Chondrocyte (in vitro differentiated cells): ENCODE measurements at places on chromosomes 1 and 21. TPM values are rescaled to one million over a fixed set of nuclear protein-coding genes. Genes with fewer than 3 reads are reported as not detected.

Gene MPL
- total RNA-seq = not detected in 3 replicates

Gene CENPF
- 9.4 to 22.3 TPM (median 19.8 TPM) in 3 replicates for total RNA-seq

Gene ANXA9
- 0.54 TPM in 1 of 3 replicates, not detected in the others for total RNA-seq

Gene CD2
- total RNA-seq = not detected in 3 replicates

Gene KRTAP19-1
- total RNA-seq = not detected in 3 replicates

Gene HSPG2
- total RNA-seq = 348 to 488 TPM (median 481 TPM) in 3 replicates

Gene FAM167B
- total RNA-seq = 1.4 to 3.1 TPM (median 2.9 TPM) in 3 replicates

Gene ITLN1
- not detected in 3 replicates for total RNA-seq

Gene TMPRSS15
- total RNA-seq = 0.97 TPM in 1 of 3 replicates, not detected in the others

Gene SLC25A34
- total RNA-seq = 0.90 to 1.9 TPM (median 1.3 TPM) in 3 replicates

Gene OR14K1
- total RNA-seq = not detected in 3 replicates

Gene C1orf115
- 2.0 to 3.5 TPM (median 3.4 TPM) in 3 replicates for total RNA-seq

Gene PERM1
- total RNA-seq = 0.12 to 0.37 TPM (median 0.31 TPM) in 3 replicates

Gene SZRD1
- total RNA-seq = 113 to 117 TPM (median 113 TPM) in 3 replicates

Gene SPRR1B
- total RNA-seq = not detected in 3 replicates

GRCh38 chr1:51558375-51558924, 39.4 kb upstream of the EPS15 start:
- no peak overlapping the region for H3K4me3 ChIP-seq
- H3K27ac ChIP-seq = peak overlapping the region; percentile 1
- peaks cover 27% of the 10 kb centered on the region for H3K4me1 ChIP-seq

DNA sequence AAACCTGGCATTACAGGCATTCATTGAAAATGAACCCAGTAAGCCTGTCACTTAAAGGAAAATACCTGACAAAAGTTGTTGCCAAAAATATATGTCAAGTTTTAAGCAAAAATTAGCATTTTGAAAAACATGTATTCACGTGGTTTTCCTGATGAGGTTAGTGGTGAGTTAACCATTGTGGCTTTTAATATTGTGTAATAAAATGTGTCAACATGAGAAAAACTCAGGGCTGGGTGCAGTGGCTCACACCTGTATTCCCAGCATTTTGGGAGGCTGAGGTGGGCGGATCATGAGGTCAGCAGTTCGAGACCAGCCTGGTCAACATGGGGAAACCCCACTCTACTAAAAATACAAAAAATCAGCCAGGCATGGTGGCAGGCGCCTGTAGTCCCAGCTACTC, 731.4 kb downstream of the KCNT2 start:
- no peak overlapping the region for H3K27ac ChIP-seq
- no peaks in the 10 kb centered on the region for H3K36me3 ChIP-seq
- H3K4me1 ChIP-seq = peaks cover 3% of the 10 kb centered on the region
- no peak overlapping the region for H3K4me3 ChIP-seq

GRCh38 chr1:184563308-184563707, 176.5 kb downstream of the C1orf21 start:
- peaks cover 18% of the 10 kb centered on the region for H3K4me1 ChIP-seq
- H3K36me3 ChIP-seq = no peaks in the 10 kb centered on the region
- no peak overlapping the region for H3K27ac ChIP-seq
- DNase-seq = no peak
- H3K27me3 ChIP-seq = no peaks in the 10 kb centered on the region

DNA sequence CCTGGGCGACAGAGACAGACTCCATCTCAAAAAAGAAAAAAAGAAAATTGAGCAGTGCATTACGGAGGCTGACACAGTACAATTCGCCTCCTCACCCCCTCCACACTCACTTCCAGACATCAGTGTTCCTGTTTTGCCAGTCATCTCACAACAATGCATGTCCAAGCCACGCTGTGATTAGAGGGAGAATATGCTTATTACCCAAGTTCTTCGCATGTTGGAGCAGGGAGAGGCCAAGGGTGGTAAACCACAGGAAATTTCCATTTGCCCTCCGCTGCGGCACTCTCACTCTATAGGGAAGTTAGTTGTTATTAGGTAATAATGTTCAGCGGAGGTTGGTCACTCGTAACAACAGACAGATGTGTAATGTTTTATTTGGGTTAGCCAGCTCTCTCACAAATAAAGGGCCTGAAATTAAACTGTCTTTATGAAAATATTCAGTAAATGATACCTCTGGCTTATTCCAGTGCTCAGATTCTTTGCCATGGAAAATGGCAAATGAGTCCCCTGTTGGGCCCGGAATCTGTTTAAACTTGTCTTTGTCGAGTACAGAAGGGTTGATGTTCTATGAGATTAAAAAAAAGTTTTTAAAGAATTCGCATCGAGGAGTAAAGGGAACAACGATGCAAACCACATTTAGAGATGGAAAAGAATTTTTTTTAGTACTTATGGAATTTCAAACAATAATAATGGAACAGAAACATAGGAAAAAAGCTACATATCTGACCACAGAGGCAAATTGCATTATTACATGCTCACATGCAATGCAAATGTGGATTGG, 33.1 kb downstream of the KCNJ15 start:
- H3K27me3 ChIP-seq = no peaks in the 10 kb centered on the region
- no peak for DNase-seq
- H3K4me1 ChIP-seq = peaks cover 91% of the 10 kb centered on the region
- H3K36me3 ChIP-seq = no peaks in the 10 kb centered on the region
- peak overlapping the region; percentile 93 for H3K27ac ChIP-seq

- H3K4me1 ChIP-seq = no peaks in the 10 kb centered on the region
- no peak overlapping the region for H3K4me3 ChIP-seq
- H3K36me3 ChIP-seq = no peaks in the 10 kb centered on the region
- peaks cover 24% of the 10 kb centered on the region for H3K27me3 ChIP-seq
- H3K27ac ChIP-seq = no peak overlapping the region
Observed at GRCh38 chr1:14756589-14757285, 158.3 kb downstream of the KAZN start.

DNA sequence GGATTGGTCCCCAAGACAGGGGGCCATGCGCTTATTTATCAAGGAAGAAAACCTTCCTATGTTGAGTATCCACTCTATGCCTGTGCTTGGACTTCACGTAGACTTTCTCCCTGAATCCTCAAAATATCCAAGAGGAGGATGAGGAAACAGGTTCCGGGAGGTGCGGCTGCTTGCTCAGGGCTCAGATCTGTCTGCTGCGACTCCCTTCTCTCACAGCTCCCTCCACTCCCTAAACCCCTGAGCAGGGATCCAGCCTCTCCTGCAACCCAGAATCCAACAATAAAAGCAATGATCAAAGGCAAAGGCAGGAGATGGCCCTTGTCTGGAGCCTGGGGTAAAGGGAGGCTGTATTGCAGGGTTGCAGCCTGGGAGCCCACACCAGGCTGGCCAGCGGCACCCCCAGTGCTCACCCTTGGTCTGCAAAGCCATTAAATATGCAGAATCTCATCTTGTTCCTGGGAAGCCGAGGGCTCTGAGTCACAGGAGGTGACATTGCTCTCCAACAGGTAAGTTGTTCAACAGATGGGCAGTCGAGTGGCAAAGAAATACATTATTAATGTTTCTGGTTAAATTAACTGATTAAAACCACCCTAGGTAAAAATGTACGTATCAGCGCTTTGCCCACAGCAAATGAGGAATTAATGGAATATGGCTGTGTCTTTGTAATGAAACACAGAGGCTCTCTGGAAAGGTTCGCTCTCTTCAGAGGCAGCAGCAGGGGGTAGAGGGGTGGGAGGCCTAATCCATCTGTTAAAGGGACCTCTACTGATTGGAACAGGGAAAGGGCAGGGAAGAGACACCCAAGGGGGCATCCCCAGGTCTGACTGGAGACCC, 111.5 kb downstream of the GRIK3 start:
- no peak for DNase-seq
- H3K36me3 ChIP-seq = no peaks in the 10 kb centered on the region
- H3K4me3 ChIP-seq = no peak overlapping the region
- no peak overlapping the region for H3K27ac ChIP-seq
- peaks cover 3% of the 10 kb centered on the region for H3K27me3 ChIP-seq
- H3K4me1 ChIP-seq = no peaks in the 10 kb centered on the region

- no peaks in the 10 kb centered on the region for H3K4me1 ChIP-seq
- H3K36me3 ChIP-seq = no peaks in the 10 kb centered on the region
- H3K27me3 ChIP-seq = no peaks in the 10 kb centered on the region
- H3K27ac ChIP-seq = no peak overlapping the region
Observed at GRCh38 chr1:232239998-232240397, 389.9 kb downstream of the SIPA1L2 start.

DNA sequence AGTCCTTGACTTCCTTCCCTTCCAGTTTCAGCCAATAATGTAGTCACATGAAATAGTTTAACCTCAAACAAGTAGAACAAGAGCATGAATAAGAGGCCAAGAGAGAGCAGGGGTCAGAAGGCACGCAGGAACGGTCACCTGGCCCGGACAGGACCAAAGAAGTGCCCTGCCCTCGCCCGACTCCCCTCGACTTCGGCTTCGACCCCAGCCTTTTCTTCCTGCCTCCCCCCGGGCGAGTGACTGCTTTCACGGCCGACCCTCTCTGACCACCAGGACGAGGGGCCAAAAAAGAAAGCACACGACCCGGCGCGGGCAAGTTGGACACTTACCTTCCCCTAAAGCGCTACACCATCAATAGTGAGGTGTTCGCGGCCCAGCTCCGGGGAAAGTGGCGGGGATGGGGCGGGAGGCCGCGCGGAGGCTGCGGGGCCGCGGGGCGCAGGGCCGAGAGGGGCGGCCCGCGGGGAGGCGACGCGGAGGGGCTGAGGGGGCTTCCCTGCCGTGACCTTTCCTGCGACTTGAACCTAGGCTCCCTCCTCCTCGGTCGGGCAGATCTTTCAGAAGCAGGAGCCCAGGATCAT, 519 bp downstream of the RERE start:
- no peaks in the 10 kb centered on the region for H3K36me3 ChIP-seq
- peaks cover 59% of the 10 kb centered on the region for H3K4me1 ChIP-seq
- H3K4me3 ChIP-seq = peak overlapping the region; percentile 93
- DNase-seq = no peak

DNA sequence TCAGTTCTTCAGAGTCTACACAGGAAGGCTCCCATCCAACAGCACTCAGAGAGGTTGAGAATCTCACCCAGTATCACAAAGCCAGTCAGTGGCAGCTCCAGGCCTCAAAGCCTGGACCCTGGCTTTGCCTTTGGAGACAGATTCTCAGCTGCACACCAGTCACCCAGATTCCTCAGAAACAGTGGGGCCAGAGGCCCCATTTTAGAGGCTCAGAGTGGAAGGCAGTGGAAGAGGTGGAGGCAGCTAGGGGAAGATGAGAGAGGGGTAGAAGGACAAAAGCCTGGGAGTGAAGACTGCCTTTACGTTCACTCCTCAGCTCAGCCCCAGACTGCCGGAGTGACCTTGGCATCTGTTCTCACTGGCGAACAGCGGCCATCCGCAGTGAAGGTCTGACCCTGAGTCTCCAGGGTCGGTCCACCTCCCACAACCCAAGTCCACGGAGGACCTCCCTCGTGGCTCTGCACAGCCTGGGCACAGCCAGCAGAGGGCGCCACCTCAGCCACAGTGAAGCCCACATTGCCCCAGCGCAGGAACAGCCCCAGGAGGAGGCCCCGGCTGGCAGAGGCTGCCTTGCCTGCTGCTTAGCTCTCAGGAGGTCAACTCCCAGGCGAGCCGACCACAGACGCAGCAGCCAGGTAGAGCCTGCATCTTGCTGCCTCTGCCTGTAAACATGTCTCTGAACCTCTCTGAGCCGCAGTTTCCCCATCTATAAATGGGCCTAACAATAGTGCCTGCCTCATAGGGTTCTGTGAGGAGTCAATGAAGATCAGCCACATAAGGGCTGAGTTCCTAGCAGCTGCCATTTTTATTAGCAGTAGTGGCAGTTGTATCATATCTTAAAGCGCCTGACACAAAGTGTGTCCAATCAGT, 5.9 kb upstream of the FNDC5 start:
- no peaks in the 10 kb centered on the region for H3K36me3 ChIP-seq
- no peak overlapping the region for H3K27ac ChIP-seq
- peaks cover 16% of the 10 kb centered on the region for H3K4me1 ChIP-seq
- no peak overlapping the region for H3K4me3 ChIP-seq
- no peak for DNase-seq

DNA sequence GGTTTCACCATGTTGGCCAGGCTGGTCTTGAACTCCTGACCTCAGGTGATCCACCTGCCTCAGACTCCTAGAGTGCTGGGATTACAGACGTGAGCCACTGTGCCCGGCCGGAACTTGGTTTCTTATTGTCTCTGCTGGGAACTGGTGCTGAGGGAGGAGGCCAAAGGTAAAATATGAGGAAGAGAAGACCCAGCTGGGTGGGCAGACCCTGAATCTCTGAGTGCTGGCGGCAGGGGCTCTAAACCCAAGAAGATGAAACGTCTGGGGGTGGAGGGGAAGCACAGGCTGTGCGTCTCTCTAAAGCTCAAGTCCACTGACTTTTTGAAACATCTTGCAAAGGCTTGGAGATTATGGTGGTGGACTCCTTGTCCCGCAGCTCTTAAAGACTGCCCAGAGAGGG, 82.0 kb upstream of the TLR5 start:
- H3K4me3 ChIP-seq = no peak overlapping the region
- no peak for DNase-seq
- H3K27ac ChIP-seq = no peak overlapping the region
- peaks cover 2% of the 10 kb centered on the region for H3K36me3 ChIP-seq
- H3K4me1 ChIP-seq = peaks cover 4% of the 10 kb centered on the region

DNA sequence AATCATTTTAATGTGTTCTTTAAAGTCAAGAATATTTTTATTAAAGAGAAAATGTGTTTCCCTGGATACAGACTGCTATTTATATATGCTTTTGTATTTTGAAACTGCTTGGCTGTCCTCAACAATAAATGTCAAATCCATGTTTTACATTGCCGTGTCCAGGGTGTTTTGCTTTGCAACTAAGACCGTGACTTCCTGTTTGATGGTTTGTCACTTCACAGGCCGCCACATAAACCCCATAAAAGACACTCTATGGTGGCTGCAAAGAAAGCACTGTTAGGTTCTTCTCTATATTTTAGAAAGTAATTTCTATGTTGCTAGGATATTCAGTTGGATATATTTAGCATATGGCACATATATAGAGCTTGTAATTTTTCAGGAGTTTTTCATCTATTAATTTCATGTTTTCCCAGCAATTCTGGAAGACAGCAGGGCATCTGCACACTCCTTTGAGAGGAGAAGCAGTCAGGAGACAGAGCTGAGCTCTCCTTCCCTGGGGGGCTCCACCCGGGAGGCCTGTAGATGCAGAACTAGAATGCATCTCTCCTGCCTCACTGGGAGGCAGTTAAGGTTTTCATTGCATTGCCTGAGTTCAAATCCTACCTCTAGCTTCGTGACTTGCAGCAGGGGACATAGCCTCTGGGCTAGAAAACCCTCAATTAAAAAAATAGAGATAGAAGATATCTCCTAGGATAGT, 33.1 kb downstream of the PRDM2 start:
- peak overlapping the region; percentile 45 for H3K4me3 ChIP-seq

- H3K36me3 ChIP-seq = peaks cover 28% of the 10 kb centered on the region
- no peaks in the 10 kb centered on the region for H3K27me3 ChIP-seq
- H3K4me3 ChIP-seq = no peak overlapping the region
Observed at GRCh38 chr1:54220004-54220811, 20.2 kb downstream of the MRPL37 start.

GRCh38 chr21:21183092-21183491, 184.9 kb downstream of the NCAM2 start:
- H3K27ac ChIP-seq = no peak overlapping the region
- H3K4me1 ChIP-seq = peaks cover 16% of the 10 kb centered on the region
- DNase-seq = no peak
- no peaks in the 10 kb centered on the region for H3K36me3 ChIP-seq
- no peak overlapping the region for H3K4me3 ChIP-seq

- peaks cover 26% of the 10 kb centered on the region for H3K27me3 ChIP-seq
Observed at GRCh38 chr21:36661511-36662309, 37.2 kb upstream of the SIM2 start.
